ENCODE measurements at places on chromosomes 5 and 9. TPM values are rescaled to one million over a fixed set of nuclear protein-coding genes. Genes with fewer than 3 reads are reported as not detected.

ADGRD2 gene
- polyA plus RNA-seq = not detected

DNA sequence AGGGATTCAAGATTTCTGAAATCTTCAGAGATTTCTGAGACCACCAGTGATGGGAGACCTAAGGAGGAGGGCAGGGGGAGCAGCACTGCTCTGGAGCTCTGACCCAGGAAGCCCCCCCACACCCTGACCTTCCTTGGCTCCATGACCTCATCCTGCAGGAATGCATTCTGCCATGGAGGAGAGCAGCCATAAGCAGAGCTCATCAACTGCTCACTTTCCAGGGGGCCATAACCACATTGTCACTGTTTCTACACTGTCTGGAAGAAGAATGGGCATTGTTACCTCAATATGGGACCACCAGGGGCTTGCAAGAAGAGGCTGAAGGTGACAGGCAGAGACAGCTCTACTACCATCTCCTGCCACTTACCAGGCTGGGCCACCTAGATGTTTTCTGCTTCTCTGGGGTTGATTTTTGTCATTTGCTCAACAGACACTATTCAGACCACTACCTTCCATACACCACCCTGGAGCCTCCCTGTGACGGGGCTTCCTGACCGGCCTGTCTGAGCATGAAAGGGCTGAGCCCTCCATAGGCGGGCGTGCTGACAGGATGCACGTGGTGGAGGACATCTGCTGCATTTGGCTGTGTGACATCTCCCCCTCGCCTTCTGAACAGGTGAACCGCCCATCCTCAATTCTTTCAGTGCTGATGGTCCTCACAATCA, 2.3 kb upstream of the TSC1 start:
- DNase-seq = no peak

DNA sequence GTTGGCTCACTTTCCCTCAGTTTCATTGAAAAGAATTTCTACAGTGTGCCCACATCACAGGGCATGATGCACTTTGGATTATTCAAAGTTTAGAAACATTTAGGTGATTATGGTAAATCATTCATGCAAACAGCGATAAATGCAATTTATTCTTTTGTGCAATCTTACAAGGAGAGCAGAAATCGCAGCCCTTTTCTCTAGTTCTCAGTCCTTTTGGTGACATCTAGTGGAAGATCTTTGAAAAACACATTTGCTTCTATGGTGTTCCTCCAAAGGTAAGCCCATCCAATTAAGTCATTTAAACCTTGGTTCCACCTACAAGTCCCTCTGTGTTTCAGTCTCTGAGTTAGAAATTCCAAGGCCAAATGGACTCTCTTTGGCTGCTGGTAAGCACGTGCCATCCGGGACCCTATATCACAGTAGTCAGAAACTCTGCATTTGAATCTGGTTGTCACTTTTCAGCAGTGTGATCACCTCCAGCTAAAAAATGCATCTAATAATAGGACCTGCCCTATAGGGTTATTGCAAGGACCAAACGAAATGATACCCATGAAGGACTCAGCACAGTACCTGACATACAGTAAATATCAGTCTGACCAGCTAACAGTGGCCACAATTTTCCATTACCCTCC, 66.4 kb downstream of the MACROH2A1 start:
- DNase-seq = no peak

GRCh38 chr9:5419987-5420386, 17.7 kb downstream of the PLGRKT start:
- no peak for DNase-seq
